ENCODE measurements at places on chromosomes 4 and X.
A peak's percentile ranks its signal among the peaks of the same experiment; 100 is the strongest.

DNA sequence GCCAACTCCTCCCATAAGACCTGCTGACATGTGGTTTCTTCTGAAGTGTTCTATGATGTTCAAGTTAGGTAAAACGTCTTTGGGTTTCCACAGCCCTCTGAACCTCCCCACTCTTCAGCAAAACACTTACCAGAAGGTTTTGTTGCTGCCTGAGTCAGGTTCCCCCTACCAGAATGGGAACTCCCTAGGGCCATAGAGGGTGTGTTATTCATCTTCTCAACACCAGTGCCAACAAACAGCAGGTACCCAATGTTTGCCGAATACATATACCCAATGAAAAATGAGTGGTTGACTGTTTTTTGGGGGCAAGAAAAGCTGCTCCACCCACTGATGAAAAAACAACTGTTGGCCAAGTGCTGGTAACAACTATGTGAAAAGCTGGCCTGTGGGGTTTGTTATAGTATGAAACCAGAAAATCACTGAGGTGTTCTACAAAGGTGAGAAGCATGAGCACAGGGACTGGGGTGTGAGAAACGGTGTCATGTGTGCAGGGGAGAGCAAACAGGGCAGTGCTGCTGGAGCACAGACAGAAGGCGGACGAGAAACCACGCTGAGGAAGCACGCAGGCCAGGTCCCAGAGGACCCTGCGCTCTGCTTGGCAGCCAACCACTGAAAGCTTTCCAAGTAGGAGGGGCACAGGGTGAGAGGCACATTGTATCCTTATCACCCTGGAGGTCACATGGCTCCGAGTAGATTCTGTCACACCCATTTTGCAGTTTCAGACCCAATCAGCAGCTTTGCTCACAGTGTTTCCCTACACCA is 28.8 kb downstream of the ATP8A1 start:
- DNase-seq: no peak

DNA sequence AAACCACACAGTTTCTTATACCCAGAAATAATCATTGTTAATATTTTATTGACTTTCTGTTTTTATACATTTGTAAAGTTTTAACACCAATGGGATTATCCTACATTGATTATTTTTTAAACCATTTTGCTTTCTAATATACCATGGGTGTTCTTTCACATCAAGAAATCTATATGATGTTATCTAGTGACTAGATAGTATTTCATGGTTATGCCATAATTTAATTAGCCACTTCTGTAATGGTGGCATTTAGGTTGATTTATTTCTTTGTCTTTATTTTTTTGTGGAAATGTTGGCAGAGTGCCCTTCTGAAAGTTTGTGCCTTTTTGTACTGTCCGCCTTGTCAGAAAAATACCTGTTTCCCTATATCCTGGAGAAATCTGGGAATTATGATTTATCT is 193.3 kb downstream of the CEP135 start:
- DNase-seq: no peak

- DNase-seq: no peak
These were observed 329.7 kb upstream of the F9 start for GRCh38 chrX:139200793-139201192.

DNA sequence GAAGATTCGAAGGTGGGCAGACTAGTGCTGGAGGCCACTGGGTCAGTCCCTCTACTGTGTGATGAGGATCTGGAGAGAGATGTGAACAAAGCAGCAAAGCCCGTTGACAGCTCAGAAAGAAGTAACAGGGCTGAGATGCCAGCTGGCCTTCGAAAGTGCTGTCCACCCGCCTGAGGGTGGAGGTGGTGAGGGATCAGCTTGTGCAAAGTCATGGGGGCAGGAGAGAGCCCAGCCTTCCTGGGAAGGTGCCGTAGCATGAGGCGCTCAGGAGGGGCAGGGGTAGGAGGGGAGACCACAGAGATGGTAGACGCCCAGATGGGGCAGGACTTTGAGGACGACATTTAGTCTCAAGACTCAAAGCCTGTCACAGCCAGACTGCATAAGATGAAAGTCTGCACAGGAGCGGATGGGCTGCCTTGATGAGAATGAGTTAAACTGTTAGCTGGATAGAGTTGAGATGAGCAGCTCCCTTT is 19.7 kb downstream of the TBC1D14 start:
- no peak for DNase-seq

GRCh38 chrX:9339603-9340491 is 125.0 kb upstream of the TBL1X start:
- DNase-seq: no peak

- no peak for DNase-seq
These were observed 96.9 kb downstream of the CLNK start for GRCh38 chr4:10587697-10588096.

GRCh38 chrX:129041319-129041718 is 482.0 kb downstream of the SMARCA1 start:
- no peak for DNase-seq

DNA sequence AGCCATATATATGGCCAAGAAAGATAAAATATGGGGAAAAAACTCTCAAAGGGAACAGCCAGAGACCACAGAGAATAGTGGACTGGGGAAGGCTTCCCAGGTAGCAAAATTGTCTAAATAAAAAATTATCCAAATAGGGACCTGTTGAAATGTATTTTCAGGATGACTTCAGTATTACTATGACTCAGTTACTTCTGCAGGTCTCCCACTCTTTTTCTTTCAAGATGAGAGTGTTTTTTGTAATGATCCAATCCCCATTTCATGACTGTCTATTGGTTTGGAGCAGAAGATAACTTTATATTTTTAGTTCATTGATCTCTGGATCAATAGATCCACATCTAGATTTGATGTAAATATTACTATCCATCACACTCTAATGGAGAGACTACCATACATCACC is 372.1 kb upstream of the EMCN start:
- DNase-seq: no peak

GRCh38 chr4:96145601-96146000 is 305.7 kb downstream of the PDHA2 start:
- no peak for DNase-seq

DNA sequence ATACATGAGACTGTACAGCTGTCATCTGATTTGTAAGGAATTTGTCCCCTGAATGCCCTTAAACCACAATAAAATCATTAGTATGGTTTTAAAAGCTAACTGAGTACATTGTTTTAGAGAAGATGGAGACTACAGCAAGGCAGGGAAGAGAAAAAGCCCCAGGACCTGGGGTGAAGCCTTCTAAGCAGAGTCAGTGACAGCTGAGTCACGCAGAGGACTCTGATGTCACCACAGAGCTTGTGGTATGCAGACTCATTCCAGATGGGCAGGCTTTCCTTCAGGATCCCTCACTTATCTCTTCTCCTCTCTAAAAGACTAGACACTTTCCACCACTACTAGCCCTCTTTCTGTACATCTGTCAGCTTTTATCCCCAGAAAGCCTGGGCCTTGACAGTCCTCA is 97.1 kb upstream of the ATOH1 start:
- no peak for DNase-seq

GRCh38 chr4:47776353-47776752 is 61.5 kb downstream of the CORIN start:
- no peak for DNase-seq

DNA sequence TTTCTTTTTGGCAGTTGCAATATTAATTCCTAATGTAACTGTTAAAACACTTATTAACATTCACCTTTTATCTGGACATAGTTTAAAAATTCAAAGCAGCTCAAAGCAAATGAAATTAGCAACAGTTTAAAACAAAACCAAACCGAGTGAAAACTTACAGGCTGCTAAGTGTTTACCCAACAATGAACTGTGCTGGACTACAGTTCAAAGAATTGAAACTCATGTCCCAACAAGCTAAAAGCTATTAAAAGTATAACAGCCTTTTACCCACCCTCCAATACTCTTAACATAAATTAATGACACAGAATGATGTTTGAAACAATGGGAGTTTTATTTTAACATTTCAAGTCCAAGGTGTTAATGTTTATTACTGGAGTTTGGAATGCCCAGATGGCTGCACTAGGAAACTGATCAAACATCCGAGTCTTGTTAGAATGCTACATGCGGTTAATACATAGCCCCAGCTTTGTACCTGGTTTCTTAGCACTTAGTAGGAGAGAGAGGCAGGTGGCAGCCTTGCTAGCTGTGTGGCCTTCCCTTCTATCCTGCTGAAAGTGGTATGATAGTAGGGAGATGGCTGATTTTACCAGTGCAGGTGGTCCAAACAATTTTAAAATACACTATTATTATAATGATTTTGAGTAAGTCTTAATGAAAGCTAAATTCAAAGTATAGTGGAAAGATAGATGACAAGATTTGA is 21.1 kb upstream of the FRYL start:
- DNase-seq: no peak

DNA sequence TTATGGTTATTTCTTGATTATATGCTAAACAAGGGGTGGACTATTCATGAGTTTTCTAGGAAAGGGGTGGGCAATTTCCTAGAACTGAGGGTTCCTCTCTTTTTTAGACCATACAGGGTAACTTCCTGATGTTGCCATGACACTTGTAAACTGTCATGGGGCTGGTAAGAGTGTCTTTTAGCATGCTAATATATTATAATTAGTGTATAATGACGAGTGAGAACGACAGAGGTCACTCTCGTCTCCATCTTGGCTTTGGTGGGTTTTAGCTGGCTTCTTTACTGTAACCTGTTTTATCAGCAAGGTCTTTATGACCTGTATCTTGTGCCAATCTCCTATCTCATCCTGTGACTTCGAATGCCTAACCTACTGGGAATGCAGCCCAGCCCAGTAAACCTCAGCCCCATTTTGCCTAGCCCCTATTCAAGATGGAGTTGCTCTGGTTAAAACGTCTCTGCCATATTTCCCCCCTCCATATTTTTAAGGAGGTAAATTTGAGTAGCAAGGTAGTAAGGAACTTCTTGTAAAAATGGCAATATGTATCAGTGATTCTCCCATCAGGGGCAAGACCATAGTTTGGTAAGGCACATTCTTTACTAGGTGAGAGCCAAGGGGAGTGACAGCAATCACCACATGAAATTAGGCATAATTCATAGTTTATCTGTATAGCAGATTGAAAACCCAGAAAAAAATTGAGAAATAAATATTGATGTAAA is 2.6 kb downstream of the CXCL2 start:
- DNase-seq: no peak

DNA sequence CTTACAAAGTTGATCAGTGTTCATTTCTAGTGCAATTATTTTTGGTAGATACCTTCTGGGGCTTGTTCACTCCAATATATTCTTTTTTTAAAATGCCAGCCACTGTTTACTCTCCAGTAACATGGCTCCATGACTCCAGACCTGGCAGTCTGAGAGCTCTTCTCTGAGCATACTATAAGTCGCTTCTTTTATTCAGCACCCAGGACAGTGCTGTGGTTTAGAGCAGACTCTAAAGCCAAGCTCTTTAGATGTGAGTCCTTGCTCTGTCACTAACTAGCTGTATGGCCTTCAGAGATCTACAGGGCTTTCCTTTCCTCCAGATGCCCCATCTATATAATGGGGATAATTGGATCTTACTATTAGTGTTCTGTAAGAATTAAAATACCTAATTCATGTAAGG is 200.2 kb upstream of the FAM241A start:
- DNase-seq: no peak

DNA sequence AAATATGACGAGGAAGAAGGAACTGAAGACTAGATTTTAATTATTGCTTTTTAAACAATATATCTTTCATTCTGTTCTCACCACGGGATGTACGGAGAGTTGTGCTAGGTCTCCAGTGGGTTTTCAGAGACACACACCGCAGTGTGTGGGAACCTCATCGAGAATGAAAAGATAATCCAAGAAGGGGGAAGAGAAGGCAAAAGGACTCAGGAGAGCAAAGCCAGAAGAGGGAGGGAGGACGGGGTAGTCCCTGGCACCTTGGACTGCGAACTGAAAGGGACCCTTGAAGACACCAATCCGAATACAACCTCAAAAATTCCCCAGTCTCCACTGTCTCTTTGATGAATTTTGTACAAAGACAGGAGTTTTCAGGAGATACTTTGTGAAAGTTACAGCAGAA is 932 bp upstream of the LEF1 start:
- DNase-seq: no peak

GRCh38 chrX:134798472-134798871 is 140.2 kb upstream of the PLAC1 start:
- no peak for DNase-seq

DNA sequence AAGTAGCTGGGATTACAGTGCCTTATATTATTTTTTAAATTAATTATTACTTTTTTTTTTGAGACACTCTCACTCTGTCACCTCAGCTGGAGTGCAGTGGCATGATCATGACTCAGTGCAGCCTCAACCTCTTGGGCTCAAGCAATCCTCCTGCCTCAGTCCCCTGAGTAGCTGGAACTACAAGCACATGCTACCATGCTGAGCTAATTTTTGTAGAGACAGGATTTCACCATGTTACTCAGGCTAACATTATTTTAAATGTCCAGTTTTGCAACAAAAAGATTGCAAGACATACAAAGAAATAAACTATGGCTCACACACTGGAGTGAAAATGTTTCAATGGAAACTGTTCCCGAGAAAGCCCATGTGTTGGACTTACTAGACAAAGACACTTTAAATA is 59.2 kb downstream of the MND1 start:
- no peak for DNase-seq

- no peak for DNase-seq
These were observed 43.8 kb upstream of the WDR1 start for GRCh38 chr4:10160281-10160856.

DNA sequence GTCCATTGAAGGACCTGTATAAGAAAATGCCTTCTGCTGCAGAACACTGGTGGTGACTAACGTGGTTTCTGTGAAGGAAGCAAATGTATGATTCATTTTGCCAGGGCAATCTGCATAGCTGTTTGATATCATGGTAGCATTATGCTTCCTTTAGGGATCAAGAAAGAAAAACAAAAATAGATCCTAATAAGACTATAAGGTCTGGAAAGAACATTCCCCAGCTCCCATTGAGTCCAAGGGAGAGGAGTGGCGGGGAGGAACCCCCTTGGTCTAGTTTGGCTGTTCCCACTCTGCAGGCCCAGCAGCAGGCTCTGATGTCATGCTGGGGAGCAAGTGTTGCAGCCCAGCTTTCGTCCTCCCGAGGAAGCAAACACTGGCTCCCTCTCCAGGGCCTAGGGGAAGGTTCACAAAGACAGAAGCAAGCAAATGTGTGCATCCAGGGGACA is 154.5 kb upstream of the GALNT7 start:
- DNase-seq: peak; percentile 77

DNA sequence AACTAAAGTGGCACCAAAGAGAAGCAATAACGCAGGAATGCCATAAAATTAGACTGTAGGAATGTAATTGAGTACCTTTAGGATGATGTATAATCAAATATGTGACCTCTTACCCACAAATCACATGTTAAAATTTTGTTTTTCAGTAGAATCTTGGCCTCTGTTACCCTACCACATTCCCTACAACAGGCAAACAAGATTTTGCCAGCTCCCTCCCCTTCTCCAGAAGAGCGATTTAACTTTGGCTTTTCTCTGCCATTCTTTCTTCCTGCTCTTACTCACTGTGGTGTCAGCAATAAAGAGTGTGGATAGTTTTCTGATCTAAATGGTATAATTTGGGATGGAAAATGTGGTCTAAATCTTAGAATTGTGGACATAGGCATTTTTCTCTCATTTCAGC is 57.2 kb downstream of the TRIM2 start:
- no peak for DNase-seq
